Smooth muscle cell of the umbilical artery (primary cell): ENCODE measurements at places on chromosomes 13 and 19. TPM values are rescaled to one million over a fixed set of nuclear protein-coding genes. Genes with fewer than 3 reads are reported as not detected.

Gene GJB6
- total RNA-seq, result not detected in 2 replicates

Gene TMEM190
- not detected in 2 replicates for total RNA-seq

Gene IRGC
- total RNA-seq, result not detected in 2 replicates

Gene PCCA
- 33.9 and 41.0 TPM in 2 replicates for total RNA-seq

Gene IQCN
- 0.30 and 0.32 TPM in 2 replicates for total RNA-seq

Gene MUC16
- not detected in 2 replicates for total RNA-seq

Gene TEX101
- total RNA-seq, result not detected in 2 replicates

Gene PABPC3
- total RNA-seq, result under 0.01 and 0.32 TPM in 2 replicates

Gene CLEC17A
- not detected in 2 replicates for total RNA-seq

Gene SYNE4
- total RNA-seq, result 0.23 TPM in 1 of 2 replicates, not detected in the other

Gene PSG5
- total RNA-seq, result 0.89 and 1.9 TPM in 2 replicates

Gene CYP2A7
- total RNA-seq, result not detected in 2 replicates

Gene HCN2
- total RNA-seq, result 1.2 and 3.5 TPM in 2 replicates

Gene MBD3L1
- total RNA-seq, result not detected in 2 replicates

Gene TSHZ3
- total RNA-seq, result 12.5 and 14.4 TPM in 2 replicates

Gene OR4F17
- not detected in 2 replicates for total RNA-seq

Gene SLC7A10
- total RNA-seq, result not detected in 2 replicates

Gene PEG3
- total RNA-seq, result 0.65 and 0.89 TPM in 2 replicates

Gene TUBA3C
- not detected in 2 replicates for total RNA-seq

Gene COL4A1
- 1,935 and 2,219 TPM in 2 replicates for total RNA-seq

Gene IZUMO2
- not detected in 2 replicates for total RNA-seq

Gene OVOL3
- total RNA-seq, result not detected in 2 replicates

Gene UBE2L5
- total RNA-seq, result 0.09 TPM in 1 of 2 replicates, not detected in the other

Gene PBX4
- total RNA-seq, result 0.55 and 1.2 TPM in 2 replicates

Gene DMKN
- total RNA-seq, result 0.23 and 0.30 TPM in 2 replicates

Gene TNFSF9
- 0.14 and 0.30 TPM in 2 replicates for total RNA-seq

Gene ILF3
- 87.6 and 151 TPM in 2 replicates for total RNA-seq

Gene SEMA6B
- total RNA-seq, result 0.23 and 0.30 TPM in 2 replicates

Gene BRSK1
- 6.5 and 16.4 TPM in 2 replicates for total RNA-seq

Gene CPT1C
- total RNA-seq, result 18.4 and 18.7 TPM in 2 replicates

Gene NTF4
- total RNA-seq, result 0.30 TPM in 1 of 2 replicates, not detected in the other
